ENCODE measurements at places on chromosomes 1 and 21.

DNA sequence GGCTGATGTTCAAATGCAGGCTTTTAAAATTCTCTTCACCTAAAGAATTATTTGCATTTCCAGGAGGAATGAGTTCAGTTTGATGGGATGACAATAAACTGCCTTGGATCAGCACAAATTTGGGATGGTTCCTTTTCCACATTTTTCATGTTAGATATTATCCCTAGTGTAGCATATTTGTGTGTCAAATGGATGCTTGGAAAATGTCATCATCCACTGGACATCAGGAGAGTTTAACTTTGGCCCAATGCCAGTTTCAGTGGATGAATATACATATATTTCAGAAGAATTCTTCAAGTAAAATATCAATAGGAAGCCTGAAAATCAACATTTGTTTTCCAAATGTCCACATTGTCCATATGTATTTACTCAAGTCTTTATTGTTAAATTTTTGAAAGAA is 116.5 kb upstream of the COL24A1 start:
- DNase-seq, result no peak

DNA sequence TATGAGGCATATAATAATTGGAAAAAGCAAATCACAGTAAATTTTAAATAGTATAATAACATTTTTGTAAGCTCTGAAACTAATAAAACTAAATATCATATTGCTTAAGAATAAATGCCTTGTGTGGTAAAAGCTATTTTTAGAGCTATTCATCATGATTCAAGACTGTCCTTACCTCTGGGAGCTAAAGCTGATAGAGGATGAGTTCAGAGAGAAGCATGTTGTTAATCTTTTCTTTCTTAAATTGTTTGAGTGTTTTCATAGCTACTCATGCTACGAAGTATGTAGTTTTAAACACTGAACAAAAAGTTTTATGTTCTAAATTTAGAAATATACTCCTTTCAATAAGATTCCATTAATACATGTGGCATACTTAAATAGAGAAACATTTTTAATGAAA is 30.5 kb downstream of the IFI16 start:
- DNase-seq, result no peak

DNA sequence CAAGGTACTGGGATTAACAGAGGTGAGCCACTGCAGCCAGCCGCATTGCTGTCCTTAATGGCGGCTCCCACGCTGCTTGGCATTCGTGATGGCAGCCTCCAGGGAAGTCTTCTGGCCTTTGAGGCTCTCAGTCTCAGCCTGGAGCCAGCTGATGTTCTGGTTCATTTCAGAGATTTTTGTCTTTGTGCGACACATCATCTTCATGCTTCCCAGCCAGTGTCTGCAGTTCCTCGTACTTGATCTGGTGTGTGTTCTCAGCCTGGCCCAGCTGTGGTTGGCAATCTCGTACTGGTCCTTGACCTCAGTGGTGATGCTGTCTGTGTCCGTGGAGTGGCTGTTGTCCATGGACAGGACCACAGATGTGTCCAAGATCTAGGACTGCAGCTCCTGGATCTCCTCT is 11.7 kb downstream of the SNRPE start:
- DNase-seq, result no peak

DNA sequence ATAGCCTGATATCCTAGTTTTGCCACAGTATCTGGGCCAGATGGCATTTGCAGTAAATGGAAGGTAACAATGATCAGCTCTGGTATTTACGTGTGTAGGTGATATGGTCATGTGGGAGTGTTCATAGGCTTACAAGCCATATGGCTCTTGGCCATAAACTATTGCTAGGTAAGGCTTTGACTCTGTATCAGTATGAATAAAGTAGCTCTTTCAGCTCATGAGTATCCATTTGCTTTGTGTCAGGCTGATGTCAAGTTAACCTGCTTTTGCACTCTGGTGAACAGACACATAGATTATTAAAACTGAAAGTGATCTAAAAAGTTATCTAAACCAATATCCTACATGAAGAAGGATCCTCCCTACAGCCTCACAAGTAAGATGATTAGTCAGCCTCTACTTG is 69.0 kb downstream of the DDR2 start:
- no peak for DNase-seq

- no peak for DNase-seq
Measured at GRCh38 chr1:119136401-119136800, 4.1 kb downstream of the WARS2 start.

GRCh38 chr1:19557609-19558051 is 72.3 kb upstream of the CAPZB start:
- no peak for DNase-seq

- DNase-seq, result no peak
Measured at GRCh38 chr1:100382657-100383056, 30.4 kb downstream of the CDC14A start.

DNA sequence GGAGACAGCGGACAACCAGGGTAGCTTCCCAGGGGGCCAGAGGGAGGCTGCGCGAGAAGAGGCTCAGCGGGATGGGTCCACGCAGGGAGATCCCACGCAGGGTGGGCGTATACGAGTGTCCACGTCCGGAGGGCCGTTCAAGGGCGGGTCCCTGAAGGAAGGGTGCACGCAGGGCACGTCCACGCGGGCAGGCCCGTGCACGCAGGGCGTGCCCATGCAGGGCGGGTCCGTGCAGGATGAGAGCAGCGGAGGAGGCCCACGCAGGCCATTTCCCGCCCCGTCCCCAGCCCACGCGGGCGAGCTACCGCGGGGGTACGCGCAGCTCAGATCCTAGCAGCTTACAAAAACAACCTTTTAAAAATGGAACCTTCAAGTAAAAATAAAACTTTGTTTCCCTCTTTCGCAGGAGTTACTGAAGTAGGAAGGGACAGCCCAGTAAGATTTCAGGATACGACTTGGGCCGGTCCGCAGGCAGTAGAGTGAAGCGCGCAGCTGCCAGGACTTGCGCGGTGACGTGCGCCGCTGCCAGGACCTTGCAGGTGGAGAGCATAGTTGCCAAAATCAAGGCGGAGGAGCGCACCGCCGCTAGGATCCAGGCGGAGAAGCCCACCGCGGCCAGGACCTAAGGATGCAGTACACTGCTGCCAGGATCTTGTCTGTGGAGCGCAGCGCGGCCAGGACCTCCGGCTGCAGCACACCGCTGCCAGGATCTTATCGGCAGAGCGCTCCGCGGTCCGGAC is 416 bp upstream of the RNF187 start:
- no peak for DNase-seq

DNA sequence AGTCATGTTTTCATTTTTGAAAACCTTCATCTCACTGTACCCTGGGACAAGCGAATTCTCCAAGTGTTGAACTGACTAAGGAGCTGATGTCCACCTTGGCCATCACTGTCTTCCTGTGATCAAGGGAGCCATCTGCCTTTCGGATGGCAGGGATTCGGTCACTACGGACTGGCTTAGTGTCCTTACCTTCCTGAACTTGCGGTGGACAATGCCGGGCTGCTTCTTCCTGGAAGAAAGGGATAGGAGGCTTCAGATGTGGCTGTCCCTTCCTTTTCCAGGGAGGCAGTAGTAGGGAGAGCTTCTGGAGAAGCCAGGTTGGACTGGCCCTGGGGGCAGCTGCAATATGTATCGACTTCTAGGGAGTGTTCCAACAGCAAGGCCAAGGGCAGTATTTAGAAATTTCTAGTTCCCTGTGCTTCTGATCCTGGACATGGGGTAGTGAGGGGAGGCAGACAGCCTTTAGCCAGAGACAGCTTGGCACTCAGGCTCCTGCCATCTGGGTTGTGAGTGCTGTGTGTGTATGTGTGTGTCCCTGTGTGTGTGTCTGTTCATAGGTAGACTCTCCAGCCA is 114.6 kb downstream of the IER5 start:
- DNase-seq, result no peak

DNA sequence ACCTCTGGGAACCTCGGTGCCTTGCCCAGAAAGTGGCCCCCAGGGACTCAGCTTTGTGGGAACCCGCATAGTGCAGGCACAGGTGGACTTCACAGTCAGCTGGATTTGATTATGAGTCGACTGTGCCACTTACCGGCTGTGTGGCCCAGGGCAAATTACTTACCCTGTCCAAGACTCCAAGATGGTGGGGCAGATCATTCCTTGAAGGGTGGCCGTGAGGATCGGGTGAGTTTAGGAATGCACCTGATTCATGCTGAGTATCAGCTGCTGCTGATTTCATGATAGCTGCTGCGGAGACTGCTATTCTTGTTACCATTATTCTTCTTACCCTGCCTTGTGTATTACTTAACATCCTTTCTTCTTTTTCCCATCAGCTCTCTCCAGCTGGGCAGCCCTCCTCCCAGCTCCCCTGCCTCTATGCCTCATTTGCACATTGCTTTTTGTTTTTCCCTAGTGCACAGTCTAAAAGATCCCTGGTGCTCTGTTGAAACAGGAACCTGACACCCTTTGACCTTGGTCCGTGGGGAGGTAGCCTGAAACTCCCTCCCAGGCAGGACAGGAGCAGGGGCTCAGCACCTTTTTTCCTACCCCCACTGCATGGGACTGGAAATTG is 40.5 kb upstream of the FHAD1 start:
- DNase-seq, result no peak

DNA sequence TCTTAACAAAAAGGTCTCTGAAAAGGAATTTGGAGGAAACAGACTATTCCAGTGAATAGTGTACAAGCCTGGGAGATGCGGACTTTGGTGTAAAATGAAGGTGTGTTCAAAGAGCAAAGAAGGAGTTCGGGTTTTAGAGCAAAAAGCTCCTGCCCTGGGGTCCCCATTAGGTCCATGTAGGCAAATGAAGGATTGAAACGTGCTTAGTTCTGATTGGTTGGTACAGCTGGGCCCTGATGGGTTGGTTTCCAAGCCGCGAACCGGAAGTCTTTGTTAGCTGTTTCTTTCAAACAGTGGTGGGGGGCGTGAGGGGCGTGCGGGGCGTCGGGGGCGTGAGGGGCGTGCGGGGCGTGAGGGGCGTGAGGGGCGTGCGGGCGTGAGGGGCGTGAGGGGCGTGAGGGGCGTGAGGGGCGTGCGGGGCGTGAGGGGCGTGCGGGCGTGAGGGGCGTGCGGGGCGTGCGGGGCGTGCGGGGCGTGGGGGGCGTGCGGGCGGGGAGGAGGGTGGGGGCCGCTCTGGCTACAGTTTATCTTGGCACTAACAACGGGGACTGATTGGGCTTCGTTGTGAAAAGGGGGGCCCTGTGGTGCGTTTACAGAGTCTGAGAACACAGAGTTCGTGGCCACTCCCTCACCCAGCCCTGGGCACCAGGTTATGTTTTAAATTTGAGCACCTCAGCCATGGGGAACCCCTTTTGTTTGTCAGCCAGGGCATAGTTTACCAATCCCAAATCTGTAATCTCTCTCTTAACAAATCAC is 29.4 kb downstream of the LRRC3 start:
- DNase-seq, result no peak

DNA sequence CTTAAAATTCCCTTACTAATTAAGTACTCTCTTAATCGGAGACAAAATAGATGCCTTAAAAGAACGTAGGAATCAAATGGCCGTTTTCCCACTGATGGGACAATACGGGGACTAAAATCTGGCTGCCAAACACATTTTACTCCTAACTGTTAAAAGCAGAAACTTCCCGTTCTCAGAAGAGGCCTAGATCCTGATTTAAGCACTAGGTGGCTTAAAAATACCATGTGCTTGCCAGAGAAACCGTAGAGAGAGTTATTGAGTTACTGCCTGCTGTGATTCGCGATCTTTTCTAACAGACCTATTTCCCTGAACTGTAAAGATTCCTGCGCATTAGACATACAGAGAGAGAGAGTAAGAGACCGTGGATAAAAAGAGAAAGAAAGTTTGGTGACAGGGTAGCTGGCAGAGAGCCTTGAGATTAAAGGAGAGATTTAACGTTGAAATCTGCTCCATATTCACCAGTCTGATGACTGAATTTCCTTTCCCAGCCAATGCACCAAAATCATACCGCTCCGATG is 54.4 kb upstream of the STUM start:
- DNase-seq, result no peak

GRCh38 chr1:155051777-155052398 is 772 bp downstream of the ADAM15 start:
- no peak for DNase-seq

GRCh38 chr21:26965907-26966581 is 844 bp downstream of the ADAMTS5 start:
- DNase-seq, result no peak

DNA sequence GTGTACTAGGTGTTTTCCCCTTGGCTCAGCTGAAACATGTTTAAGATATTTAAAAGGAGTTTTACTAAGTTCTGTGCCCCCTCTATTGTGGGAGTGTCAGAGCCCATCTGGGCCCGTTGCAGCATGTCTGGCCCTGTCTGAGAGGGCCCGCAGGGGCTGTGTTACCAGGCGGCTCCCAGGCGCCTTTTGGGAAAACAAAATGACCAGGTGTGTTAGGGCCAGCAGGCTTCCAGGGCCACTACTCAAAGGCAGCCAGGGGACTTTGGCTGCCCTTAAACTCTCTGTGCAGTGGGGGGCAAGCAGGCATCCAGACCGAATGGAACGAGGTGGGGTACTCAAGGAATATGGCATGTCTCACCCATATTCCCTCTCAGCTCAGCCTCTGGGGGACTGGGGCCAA is 111.7 kb downstream of the KCNN3 start:
- no peak for DNase-seq

GRCh38 chr1:35120458-35121133 is 41.4 kb downstream of the ZMYM1 start:
- DNase-seq, result no peak

DNA sequence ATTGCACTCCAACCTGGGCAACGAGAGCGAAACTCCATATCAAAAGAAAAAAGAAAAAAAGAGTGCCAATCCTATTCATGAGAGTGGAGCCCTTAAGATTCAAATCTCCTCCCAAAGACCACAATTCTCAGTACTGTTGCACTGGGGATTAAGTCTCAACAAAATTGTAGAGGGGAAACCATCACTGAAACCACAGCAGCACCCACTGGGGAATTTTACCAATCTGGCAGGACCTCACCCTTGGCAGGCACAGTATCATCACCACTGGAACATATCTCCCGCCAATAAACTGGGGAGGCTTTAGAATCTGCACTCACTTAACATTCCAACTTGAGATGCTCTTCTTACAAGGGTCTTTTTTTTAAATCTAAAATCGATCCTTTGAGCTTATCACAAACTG is 41.0 kb downstream of the LRRC40 start:
- no peak for DNase-seq

- DNase-seq, result no peak
Measured at GRCh38 chr1:235945775-235946570, 79.3 kb upstream of the LYST start.

DNA sequence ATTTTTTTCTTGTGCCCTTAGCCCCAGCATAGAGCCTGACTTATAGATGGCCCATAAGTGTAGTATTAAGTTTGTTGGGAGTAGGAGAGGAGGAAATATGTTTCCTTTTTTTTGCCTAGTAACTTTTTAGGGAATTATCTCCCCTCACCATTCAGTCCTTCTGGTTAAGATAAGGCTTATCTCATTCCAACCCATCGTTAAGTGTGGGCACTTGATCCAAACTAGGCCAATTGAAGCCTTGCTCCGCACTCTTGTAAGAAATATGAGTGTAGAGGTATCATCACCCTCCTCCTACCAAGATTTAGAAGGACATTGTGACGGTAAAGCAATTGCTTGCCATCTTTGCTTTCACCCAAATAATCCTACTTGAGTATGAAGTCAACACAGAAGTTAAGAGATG is 8.8 kb upstream of the FGGY start:
- no peak for DNase-seq

- DNase-seq, result no peak
Measured at GRCh38 chr1:18297896-18298648, 182.7 kb upstream of the KLHDC7A start.

All from NCI-H187 treated with DMSO at 0.1 percent for 48 hours (cell line).